Stimulated activated CD8-positive, alpha-beta memory T cell treated with anti-CD3 and anti-CD28 coated beads, Interleukin-4, amount 100 ng/mL, for 4 hours (primary cell): ENCODE measurements at places on chromosomes 7 and 10.

GRCh38 chr7:116810267-116811116 lies 51.9 kb upstream of the CAPZA2 start:
- DNase-seq = no peak

DNA sequence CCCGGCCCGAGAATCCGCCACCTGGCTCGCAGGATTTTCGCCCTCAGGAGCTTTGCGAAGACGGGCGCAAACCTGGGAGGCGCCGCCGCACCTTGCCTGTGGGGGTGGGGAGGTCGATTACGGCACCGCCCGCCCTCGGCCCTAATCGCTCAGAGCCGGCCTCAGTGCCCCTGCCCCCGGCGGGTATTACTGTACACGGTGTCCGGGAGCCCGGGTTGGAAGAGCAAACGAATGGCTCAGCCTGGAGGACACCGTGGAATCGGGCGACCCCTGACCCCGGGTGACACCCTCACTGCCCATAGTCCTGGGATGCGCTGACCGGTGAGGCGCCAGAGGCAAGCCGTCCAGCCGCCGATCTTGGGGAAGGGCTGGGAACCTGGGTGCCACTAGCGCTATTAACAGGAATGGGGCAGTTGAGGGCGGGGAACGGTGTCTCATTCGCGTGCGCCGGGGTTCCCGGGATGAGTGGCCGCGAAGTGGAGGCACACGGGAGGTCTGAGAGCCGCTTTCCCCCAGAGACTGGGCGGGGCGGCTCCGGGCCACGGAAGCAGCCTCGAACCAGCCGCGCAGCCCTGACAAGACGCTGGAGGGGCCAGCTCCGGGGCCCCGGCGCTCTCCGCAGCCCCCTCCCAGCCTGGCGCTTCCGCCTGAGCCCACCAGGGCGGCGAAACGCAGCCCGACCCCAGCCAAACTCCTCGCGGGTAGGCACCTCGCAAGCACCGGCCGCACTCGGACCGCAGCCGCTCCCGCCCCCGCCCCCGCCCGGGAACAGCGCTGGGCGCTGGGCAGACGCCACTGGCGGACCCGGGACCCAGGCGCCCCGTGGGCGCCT lies 167.5 kb downstream of the NRF1 start:
- DNase-seq = no peak

DNA sequence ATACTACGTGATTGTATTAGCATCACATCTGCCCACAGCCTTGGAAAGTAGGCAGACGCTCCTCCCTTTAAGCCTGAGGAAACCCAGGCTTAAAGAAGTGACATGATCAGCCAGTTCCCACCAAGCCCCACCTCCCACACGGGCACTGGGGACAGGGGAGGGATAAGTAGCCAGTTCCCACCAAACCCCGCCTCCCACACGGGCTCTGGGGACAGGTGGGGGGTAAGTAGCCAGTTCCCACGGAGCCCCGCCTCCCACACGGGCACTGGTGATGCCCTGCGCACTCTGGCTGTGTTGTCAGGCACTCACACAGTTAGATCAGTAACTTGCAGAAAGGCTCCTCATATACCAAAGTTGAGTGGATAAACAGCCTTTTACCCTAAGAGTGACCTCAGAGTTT lies 606.8 kb downstream of the PTPRN2 start:
- DNase-seq = no peak

GRCh38 chr10:110944792-110945396 lies 25.5 kb downstream of the SHOC2 start:
- no peak for DNase-seq

GRCh38 chr10:102593074-102593803 lies 51.0 kb upstream of the TRIM8 start:
- no peak for DNase-seq

- no peak for DNase-seq
Observed at GRCh38 chr7:84372712-84373111, 178.1 kb upstream of the SEMA3A start.

GRCh38 chr7:36982766-36983165 lies 258.5 kb upstream of the AOAH start:
- DNase-seq = no peak

DNA sequence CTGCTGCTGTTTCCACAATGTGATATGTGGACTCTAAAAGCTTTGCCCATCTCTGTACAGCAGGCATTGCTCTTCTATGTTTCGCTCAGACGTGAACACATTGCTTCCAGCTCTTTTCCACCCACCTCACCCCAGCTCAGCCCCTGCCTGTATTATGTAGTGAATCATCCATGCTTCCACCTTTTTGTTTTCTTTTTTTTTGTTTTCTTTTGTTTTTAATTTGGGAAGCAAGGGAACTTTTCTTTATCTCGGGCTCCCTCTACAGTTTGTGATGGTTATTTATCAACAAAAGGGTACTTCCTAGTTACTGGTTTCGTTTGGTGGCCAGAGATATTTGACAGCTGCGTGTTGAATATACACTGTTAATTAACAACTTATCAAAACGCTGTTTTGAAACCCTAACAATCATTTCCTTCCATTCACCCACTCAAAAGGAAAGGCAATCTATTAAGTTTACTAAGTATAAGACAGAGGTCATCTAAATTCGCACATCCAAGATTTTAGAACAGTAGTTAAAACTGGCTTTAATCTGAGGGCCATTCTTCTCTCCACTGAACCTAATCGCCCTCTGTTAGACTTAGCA lies 127.9 kb upstream of the STK17A start:
- DNase-seq = no peak

- no peak for DNase-seq
Observed at GRCh38 chr7:152541892-152542291, 106.1 kb upstream of the KMT2C start.

GRCh38 chr7:154497751-154498150 lies 445.6 kb downstream of the DPP6 start:
- DNase-seq = no peak

- DNase-seq = no peak
Observed at GRCh38 chr10:44028384-44029137, 356.3 kb downstream of the CXCL12 start.

DNA sequence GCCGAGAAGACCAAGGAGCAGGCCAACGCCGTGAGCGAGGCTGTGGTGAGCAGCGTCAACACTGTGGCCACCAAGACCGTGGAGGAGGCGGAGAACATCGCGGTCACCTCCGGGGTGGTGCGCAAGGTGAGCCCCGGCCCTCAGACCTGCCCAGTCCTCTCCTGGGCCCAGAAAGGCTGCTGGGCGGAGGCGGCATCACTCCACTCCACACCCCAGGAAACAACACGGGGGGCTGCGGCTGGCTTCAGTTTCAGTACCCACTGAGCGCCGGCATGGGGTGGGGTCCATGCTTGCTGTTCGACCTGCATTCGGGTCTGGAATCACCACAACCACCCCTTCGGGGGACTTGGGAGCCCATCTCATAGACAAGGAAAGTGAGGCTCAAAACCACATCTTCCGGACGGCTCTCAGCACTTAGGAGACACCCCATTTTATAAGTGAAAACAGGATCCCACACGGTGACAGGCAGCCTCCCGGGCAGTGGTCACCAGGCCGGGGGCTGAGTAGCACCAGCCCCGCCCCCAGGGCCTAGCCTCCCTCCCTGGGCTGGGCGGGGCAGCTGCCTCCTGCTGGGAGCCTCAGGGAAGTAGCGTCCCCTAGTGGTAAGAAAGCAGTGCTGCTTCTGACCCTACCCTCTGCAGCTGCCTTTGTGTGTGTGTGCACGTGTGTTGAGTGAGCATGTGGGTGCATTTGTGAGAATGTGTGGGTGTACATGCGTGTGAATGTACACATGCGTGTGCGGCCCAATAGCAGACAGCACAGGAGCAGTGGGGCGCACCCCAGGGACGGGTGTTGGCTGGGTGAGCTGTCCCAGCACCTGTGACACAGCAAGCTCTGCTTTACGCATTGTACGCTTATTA lies 1.8 kb downstream of the SNCG start:
- DNase-seq = no peak

DNA sequence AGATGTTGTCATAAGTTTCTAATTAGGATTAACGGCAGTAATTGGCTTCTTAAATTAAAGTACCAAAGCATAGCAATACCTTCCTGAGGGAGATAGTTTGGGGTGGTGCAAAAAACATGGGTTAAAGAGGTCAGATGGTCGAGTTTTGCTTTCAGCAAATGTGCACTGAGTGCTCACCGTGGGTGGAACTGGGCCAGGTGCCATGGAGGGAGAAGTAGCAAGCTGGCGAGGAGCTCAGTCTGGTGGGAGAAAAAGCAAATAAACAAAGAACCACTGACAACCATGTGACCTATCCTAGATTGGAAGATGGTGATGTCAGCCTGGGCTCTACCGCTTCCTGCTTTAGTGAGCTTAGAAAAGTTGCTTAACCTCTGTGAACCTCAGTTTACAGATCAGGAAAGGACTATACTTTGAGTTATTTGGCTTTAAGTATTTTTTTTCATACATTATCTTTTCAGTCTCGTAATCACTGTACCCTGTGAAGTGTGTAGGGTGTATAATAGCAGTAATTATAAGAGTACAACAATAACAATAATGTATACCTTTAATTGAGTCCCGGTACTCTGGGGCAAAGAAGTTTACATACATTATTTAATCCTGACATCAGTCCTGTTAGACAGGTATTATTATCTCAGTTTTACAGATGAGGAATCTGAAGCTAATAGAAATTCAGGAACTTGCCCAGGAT lies 69.0 kb upstream of the PDCD4 start:
- no peak for DNase-seq

DNA sequence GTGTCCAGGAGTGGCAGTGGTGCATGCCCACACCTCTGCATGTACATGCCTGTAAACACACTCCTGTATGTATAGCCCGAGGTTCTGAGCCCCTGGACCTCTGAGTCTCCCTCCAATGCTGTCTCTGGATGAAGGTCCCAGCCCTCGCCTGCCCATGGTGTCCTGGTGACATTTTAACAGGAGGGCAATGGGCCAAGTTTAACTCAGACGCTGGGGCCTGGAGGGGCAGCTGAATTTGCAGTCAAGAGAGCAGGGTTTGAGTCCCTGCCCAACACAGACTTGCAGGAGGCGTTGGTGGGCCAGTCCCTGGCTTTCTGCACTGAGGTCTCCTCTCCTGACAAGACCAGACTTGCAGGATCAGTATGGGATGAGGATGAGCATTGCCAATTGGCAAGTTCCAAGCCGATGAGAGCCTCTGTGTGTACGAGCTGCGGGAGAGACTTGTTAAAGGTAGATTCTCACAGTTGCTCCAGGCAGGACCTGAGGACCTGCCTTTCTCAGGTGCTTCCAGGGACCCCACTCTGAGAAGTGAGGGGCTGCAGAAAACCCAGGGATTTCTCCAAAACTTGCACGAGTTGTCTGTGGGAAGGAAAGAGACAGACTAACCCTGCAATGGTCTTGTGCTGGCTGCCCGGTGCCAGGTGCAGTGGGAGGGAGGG lies 141.9 kb downstream of the ELFN1 start:
- no peak for DNase-seq

DNA sequence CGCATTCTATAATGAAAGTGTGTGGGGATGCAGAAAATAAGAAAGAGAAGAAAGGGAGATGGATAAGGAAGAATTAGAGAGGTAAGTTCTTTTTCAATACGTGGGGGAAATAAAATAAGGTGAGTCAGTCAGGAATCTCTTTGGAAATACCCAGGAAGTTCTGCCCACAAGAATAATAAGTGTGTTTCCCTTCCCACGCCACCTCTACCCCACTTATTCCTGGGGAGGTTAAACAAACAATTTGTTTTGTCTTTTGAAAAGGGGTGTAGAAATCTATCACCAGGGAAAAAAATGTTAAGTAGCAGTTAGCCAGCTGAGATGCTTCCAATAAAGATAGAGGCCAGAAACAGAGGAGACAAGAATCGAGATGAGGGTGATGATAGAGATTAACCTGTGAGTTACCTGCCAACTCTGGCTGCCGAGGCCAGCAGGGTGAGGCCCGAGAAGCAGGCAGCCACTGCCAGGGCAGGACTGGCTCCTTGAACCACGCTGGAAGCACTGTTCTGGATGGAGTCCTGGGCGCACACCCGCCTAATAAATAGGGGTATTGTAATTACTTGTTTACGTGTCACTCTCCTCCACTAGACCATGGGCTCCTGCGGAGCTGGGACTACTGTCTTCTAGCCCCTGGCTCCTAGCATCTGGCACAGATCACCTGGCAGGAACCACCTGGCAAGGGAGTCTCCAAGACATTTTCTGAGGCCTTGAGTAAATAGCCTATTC lies 191.3 kb downstream of the FGFR2 start:
- DNase-seq = no peak

DNA sequence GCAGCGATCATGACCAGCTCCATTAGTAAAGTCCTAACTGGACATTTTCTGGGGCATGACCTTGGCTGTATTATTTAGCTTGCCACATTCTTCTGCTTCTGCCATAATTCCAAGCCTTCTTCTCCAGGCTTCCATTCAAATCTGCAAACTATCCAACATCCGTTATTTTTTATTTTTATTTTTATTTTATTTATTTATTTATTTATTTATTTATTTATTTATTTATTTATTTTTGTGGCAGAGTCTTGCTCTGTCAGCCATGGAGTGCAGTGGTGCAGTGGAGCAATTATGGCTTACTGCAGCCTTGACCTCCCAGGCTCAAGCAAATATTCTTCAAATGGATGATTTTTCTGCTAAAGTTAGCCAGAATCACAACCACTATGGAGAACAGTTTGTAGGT lies 187.2 kb upstream of the CDK1 start:
- no peak for DNase-seq

DNA sequence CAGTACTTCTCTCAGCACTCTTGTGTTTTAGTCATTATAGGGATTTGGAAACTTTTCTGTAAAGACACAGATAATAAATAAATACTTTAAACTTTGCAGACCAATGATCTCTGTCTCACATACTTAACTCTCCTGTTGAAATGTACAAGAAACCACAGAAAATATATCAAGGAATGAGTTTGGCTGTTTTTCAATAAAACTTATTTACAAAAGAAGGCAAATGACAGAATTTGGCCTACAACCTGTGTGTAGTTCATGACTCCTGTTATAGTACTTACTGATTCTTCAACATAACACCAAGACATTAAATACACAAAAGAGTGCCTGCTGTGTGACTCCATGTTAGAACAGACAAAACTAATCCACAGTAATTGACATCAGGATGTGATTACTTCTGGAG lies 510.0 kb upstream of the PHF14 start:
- no peak for DNase-seq

DNA sequence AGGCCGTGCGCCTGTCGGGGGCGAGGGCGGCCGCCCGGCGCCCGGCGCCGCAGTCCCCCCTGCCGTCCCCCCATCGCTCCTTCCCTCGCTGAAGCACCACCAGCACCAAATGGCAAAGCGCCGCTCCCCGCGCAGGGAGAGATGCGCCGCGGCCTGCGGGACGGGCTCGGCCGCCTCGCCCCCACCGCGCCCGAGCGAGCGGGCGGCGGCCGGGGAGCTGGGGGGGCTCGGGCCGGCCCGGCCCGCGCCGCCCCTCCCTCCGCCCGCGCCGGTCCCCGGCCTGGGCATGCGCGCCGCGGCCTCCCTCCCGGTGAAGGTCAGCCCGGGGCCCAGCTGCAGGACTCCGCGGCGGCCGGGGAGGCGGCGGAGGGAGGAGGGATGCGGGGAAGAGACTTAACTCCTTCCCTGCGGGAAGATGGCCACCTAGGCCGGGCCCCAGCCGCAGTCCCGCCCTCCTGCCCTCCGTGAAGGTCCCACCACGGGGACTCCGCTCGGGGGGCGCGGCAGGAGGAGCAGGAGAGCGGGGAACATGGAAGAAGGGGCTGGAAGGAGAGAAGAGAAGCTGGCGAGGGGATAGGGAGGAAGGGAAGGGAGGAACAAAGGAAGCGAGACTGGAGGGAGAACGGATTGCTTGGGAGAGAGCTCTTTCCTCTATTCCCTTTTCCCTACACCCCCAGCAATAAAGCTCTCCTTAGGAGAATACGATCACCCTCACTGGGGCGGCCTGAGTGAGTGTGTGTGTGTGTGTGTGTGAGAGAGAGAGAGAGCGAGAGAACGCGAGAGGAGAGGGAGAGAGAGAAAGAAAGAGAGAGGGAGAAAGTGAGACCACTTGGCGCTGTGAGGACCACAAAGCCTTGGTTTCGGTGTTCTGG lies 3.4 kb upstream of the SMARCD3 start:
- no peak for DNase-seq

- peak; percentile 9 for DNase-seq
Observed at GRCh38 chr10:77405771-77406241, 231.8 kb downstream of the KCNMA1 start.
